GM13976 (cell line): ENCODE measurements at places on chromosomes 6 and 20.

DNA sequence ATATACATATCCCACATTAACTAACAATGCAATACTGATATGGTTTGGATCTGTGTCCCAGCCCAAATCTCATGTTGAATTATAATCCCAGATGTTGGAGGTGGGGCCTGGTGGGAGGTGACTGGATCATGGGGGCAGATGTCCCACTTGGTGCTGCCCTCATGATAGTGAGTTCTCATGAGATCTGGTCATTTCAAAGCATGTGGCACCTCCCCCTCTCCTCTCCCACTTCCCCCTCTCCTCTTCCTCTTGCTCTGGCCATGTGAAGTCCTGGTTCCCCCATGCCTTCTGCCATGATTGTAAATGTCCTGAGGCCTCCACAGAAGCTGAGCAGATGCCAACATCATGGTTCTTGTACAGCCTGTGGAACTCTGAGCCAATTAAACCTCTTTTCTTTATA is 71.2 kb downstream of the FYN start:
- DNase-seq, result no peak

DNA sequence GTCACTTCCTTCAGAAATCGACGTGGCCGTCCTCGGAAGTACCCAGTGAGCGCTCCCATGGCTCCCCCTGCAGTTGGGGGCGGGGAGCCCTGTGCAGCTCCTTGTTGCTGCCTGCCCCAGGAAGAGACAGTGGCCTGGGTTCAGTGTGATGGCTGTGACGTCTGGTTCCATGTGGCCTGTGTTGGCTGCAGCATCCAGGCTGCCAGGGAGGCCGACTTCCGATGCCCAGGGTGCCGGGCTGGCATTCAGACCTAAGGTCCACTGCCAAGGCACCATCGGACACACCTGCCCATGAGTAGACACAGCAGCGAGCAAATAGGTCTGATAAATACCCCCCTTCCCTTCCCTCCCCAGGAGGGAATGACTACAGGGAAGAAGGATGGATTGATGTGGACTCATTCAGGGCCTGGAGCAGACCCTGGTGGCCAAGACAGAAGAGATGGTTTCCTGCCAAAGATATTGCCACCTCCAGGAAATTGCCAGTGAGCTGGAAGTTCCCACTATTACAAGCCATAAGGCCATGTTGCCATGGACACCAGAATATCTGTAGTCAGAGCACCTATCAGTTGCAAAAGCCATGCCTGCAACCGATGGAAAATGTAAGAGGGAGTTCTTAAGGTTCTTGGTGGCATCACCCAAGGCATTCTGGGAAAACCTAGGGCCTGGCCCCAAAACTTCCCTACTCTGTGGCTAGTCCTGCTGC is 4.2 kb downstream of the TCF19 start:
- DNase-seq, result no peak

GRCh38 chr6:5930143-5930770 is 76.5 kb downstream of the NRN1 start:
- DNase-seq, result no peak

DNA sequence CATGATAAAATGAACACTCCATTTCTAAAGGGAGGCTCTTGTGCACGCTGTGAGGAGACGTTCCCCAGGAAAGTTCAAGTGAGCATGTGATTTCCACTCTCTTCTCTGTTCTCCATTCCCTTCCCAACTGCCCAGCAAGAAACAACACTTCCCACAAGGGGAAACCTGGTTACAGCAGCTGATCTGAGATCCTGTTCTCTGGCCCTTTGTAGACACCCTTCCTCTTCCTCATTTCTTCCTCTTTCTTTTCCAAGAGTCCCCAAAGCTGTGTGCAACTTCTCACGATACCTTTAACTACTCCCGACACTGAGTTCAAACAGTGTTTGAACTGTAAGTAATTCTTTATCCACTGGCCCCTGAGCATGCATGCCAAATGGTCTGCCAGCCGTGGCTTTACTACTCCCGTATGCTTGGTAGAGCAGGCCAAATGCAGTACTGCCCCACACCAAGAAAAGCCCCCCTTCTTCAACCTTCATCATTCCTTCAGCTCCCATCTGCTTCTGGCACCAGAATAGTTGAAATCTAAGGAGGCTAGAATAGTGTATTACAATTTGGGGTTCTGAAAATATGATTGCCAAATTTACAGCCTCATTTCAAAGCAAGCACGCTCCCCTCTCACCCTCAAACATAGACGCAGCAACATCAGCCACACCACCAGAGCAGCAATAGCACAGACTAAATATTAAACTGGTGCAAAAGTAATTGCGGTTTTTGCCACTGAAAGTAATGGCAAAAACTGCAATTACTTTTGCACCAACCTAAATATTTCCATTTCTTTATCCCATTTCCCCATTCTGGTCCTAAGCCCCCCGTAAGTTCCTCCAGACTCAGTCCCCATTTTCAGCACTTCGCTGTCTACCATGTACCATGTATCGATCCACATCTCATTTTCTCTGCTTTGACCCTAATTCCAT is 4.3 kb downstream of the HLA-DMB start:
- DNase-seq, result no peak

DNA sequence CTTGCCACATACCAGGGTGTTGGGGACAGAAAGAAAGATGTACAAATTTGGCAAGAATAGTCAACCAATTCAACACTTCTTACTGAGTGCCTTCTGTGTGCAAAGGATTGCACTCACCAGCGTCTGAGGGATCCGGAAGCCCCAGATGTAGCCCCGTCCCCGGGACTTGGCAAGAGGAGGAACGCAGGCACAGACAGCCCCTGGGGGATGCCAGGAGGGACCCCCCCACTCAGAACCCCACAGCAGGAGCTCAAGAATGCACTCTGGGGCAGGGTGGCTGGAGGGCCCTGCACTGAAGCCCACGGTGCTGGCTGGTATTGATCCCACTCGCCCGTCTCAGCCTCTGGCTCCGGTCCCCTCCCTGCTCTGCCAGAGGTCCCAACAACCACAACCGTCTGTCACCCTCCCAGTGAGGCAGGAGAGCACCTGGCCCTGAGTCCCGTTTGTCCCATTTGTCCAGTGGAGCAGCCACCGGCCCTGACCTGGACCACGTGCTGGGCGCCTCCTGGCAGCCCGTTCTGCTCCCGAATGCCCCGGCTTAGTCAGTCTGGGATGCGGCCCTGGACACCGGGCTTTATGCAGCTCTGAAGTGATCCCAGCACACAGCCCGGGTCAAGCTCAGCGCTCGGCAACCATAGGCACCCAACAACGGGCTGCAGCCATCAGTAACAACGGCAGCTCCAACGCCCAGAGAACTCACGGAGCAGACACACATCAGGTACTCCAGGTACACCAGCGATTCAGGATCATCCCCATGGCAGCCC is 128.7 kb downstream of the DLL1 start:
- no peak for DNase-seq

DNA sequence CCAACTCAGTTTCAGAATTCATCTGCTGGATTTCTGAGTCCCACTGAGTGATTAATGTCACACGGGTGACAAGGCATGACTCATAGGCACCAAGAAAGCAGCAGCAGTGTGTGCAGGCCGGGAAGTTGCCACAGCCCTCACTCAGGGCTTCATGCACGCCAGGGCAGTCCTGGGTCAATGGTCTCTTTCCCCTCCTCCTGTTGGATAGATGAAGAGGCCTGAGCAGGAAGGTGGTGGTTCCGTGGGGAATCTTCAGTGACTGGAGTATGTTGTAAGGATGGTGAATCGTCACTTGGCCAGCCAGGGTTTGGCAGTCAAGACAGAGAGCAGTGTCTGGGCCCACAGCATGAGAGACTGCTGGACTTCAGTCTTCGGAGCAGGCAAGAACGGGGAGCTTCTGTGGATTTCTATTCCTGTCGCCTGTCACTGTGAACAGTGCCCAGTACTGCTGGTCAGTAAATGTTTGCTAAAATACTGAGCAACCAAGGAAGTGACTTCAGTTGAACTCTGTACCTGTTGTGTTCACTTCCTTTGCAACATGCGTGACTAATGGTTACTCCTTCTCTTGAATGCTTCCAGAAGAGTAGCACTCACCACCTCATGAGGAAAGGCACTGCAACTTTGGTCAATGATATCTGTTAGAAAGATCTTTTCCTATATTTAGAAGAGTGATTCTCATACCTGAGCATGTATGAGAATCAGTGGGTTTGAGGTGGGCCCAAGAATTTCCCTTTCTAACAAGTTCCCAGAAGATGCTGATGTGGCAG is 62.0 kb upstream of the CD93 start:
- no peak for DNase-seq

DNA sequence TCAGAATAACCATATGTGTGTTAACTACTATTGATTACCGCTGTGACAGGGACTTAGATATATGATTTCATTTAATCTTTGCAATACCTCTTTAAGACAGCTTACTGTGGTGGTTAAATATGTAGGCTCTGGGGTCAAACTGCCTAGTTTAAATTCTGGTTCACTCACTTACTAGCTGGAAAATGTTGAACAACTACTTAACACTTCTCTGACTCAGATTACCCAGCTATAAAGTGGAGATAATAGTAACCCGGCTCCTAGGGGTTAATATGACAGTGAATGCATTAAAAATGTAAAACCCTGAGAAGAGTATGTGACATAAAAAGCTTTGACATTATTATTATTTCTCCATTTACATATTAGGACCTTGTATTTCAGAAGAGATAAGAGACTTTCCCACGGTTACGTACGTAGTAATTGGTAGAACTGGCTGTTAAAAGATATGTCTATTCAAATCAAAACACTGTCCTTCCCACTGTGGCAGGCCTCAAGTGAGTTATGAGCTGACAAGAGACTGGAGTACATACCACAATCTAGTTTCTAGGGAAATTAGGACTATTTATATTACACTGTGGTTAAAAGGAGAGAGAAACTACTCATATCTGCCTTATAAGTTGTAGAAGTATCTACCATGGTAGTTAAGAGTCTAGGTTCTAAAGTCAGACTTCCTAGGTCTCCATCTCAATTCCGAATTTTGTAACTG is 4.4 kb upstream of the PLCB1 start:
- DNase-seq, result peak; percentile 17

DNA sequence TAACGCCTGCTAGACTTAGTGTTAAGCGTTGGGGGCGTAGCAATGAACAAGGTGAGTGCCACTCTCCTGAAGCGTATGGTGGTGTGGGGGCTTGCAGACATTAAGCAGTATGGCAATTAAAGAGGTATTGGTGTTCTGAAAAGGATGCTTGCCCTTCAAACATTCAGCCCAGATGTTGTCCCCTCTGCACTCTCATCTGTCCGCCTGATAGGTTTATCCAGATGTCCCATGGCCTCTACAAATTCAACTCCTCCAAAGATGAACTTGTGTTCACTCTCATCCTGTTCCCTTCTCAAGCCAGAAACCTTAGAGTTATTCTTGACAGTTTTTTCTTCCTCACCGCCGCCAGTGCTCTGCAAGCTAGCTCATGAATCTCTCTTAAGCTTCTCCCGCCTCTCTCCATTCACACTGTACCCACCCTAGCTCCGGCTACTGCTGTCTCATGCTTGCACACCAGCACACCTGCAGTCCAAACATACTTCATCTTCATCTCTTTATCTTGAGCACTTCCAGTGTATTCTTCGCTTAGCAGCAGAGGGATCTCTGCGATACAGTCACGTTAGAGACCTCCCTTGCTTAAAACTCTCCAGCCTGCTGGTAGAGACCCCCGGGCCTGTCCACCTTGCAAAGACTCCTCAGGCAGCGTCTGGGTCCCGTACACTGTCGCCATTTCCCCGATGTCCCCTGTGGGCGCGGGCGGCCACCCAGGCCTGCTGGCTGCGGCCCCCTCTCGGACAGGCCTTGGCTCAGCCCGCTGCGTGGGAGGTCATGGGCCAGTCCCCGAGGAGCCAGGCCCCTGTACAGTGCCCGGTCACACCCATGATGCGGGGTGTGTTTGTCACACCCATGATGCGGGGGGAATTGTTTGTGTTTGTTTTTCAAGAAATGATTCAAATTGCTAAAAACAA is 962 bp downstream of the DDX27 start:
- DNase-seq, result no peak

- no peak for DNase-seq
Measured at GRCh38 chr6:24673625-24674024, 6.7 kb downstream of the ACOT13 start.

DNA sequence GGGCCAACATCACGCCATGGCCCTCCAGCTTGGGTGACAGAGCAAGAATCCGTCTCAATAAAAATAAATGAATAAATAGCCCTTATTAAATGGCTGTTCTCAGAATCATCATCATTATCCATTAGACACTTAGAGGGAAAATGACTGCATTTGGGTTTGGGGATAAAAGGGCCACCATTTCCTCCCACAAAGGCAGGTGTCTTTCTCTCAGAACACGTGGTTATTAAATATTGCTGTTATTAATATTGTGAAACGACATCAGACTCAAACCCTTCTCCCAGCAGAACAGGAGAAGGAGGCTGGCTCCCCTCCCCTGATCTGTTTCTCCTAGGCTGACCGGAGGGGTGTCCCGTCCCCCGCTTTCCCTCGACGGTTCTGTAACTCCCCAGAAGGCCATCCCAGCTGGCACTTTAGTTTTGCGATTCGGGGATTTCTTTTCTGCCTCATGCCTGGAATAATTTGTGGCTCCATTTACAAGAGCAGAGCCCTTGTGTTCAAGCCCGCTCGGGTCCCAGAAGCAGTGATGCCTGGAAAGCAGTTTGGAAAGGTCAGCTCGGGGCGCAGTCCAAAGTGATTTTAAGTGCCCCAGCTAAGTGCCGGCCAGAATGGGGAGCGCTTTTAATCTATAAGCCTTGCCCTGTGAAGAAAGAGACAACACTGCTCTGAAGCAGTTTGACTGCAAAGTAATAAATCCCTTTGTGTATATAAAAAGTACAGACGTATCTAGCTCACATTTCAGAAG is 41.9 kb downstream of the EYA2 start:
- DNase-seq, result no peak
